ENCODE measurements at places on chromosomes 5 and 9.

- no peak for DNase-seq
Measured at GRCh38 chr9:87607859-87608258, 110.2 kb downstream of the DAPK1 start.

- no peak for DNase-seq
Measured at GRCh38 chr5:160054047-160054446, 45.1 kb downstream of the TTC1 start.

DNA sequence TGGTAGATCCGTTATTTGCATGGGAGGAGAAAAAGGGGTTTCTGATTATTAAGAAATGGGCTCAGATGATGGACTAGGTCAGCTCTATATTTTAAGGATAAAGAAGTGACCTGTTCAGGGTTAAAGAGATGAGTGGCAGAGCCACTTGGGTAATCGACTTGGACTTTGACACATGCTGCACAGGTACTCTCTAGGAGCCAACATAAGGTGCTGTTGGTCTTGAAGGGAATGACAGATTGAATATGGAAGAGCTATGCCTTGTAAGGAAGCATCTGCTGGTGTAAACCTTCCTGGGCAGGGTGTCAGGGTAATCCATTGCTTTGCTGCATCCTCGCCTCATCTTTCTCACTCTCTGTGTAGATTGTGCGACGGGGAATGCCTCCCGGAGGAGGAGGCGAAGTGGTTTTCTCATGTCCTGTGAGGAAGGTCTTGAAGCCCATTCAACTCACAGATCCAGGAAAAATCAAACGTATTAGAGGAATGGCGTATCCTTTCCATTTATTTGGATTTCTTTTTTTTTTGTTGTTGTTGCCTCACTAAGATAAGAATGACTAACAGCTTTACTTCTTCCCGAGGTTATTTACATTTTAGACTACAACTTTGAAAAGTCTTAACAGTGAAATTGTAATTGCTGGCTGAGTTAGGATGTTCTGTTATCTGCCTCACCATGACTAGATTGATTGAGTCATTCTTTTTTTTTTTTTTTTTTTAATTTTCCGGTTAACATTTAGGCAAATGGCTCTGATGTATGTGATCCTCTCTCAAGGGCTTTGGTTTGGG is 41.2 kb downstream of the RCL1 start:
- DNase-seq = no peak

- DNase-seq = no peak
Measured at GRCh38 chr5:133145436-133146170, 93.8 kb downstream of the HSPA4 start.

Data from D721Med (cell line).